ENCODE measurements at places on chromosomes 16 and 17.

GRCh38 chr17:7263801-7264078, 1.5 kb upstream of the CLDN7 start:
- DNase-seq, result no peak

GRCh38 chr17:57657211-57657610, 87.9 kb downstream of the CCDC182 start:
- no peak for DNase-seq

GRCh38 chr17:44607836-44608690, 48.2 kb upstream of the MEIOC start:
- peak; percentile 95 for DNase-seq

DNA sequence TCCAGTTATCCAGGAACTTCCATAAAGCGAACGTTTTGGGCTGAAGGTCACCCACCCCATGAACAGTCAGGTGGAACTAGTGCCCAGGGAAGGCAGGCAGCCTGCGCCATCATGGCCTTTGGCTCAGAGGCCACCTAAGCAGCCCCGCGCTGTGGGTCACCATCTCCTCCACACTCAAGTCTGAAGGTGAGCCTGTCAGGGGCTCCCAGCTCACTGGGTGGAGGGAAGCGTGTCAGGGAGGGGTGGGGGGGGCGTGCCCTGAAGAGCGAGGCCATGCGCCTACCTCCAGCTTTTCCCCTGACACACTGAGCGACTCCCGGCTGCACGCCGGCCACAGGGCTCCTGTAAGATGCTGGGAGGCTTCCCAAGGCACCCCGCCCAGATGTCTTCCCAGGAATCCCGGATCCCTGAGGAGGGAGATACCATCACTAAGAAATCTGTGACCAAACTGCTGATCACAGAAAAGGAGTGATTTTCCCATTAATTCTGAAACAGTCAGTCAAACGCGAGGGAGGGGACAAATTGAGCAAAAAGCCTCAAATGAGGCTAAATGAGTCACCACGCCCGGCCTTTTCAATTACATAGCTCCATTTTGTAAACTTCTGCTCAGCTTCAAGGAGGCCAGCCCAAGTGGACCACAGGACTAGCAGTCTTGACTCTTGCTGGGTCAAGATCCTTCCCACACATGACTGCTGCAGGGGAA, 26.5 kb upstream of the SLC25A19 start:
- DNase-seq, result no peak

- no peak for DNase-seq
Measured at GRCh38 chr17:82517230-82517865, 2.2 kb upstream of the FOXK2 start.

DNA sequence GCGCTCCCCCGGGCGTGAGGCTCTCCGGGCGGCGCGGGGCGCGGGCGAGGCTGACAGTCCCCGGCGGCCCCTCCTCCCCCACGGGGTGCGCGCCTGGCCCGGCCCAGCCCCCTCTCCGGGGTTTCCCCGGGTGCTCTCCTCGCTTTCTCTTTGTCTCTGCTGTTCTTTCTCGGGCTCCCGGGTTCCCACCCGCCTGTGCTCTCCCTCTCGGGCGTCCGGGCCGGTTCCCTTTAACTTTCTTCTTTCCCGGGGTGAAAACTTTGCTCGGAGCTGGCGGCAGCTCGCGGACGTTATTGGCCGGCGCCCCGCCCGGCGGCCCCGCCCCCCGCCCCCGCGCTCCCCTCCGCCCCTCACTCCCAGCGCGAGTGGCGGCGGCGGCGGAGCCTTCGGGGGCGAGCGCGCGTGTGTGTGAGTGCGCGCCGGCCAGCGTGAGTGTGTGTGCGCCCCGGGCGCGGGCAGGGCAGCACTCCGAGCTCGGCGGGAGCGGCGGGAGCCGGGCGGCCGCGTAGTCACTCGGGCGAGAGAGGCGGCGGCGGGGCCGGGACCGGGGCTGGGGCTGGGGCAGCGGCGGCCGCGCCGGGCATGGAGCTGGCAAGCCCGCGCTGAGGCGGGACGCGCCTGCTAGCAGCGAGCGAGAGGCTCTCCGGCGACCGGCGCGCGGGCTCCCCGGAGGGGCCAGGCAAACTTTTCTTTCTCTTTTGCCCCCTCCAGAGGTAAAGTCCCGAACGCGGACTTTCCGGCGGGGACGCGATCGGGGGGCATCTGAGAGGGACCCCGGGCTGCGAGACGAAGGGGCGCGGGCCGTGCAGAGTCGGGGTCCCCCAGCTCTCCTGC, at the start of gene NTN1:
Gene NTN1, plus strand, starts transcription at position 353 of the 834 bp plus-strand sequence. CDS start 864 bp downstream, outside the sequence.
- peak; percentile 51 for DNase-seq

- DNase-seq, result no peak
Measured at GRCh38 chr17:28528327-28529012, 22.3 kb downstream of the FOXN1 start.

DNA sequence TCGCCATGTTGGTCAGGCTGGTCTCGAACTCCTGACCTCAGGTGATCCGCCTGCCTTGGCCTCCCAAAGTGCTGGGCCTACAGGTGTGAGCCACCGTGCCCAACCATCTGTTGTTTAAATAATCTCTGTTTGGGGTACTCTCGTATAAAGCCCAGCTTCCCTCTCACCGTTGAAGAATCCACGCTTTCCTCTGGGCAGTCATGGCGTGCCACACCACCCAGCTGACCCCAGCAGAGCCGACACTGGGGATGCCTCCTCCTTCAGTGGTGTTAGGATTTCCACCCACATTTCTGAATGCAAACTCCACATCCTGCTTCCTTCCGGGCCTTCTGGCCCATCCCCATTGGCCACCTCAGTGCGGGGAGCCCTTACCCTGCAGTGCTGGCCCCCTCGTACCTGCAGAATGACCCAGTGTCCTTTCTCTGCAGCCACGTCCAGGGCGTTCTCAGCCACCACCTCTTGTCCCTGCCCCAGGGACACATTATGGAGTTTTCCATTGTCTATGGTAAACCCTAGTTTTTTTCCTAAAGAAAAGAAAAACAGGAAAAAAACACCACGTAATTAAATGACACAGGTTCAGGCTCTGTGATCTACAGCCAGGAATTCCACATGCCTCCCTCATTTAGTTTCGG, 60.4 kb downstream of the PGS1 start:
- DNase-seq, result no peak

DNA sequence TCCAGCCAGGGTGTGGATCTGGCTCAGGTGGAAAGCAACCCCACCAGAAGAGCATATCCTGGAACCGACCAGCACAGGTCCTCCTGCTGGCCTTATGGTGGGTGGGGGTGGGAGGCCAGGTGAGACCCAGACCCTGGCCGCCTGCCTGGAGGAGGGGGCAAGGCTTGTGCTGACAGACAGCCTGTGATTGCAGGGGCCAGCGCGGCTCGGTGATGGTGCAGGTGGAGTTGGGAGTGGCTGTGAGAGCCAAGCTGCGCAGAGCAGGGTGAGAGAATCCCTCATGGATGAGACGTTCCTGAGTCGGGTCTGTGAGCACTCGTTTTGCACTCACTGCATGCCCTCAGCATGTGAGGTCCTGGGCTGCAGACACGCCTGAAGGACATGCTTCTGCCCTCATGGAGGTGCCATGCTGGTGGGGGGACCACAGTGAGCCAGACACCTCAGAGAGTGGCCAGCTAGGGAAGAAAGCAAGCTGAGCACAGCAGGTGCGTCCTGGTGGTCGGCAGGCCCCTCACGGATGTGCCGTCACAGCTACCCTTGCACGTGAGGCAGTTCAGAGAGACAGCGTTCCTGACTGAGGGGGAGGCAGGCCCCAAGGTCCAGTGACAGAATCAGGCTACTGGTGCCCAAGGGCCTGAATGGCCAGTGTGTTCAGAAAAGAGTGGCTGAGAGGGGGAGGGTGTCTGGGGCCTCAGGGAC, 3.8 kb upstream of the KCNJ12 start:
- no peak for DNase-seq

DNA sequence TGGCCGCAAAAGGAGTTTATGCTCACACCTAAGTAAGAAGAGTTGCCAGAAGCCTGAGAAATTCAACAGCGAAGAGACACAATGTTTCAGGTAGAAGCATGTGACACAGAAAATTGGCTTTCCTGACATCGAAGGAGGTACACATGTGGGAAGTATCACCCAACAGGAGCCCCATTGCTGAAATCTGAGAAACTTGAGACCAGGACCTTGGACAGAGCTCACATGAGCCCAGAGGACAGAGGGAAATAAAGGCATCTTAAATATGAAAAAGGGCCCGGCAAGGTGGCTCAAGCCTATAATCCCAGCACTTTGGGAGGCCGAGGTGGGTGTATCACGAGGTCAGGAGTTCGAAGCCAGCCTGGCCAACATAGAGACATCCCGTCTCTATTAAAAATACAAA, 304.1 kb upstream of the C16orf82 start:
- DNase-seq, result no peak

- DNase-seq, result no peak
Measured at GRCh38 chr16:62370445-62370844, 334.2 kb upstream of the CDH8 start.

DNA sequence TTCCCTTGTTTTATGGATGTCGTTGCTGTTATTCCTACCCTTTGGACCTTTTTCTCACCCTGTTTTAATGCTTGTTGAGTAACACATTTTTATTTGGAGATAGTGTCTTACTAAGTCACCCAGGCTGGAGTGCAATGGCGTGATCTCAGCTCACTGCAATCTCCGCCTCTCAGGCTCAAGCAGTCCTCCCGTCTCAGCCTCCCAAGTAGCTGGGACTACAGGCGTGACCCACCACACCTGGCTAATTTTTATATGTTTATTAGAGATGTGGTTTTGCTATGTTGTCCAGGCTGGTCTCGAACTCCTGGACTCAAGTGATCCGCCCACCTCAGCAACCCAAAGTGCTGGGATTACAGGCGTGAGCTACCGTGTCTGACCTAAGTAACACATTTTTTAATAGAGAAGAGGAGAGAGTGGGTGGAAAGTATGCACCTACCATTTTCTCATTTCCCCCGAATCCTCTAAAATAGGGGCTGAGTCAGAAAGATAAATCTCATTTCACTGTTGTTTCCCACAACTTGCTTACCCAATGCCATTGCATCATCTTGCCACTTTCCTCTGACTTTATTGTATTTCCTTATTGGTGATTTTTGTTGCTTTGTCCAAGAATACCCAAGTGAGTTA, 7.0 kb downstream of the DHX40 start:
- no peak for DNase-seq

DNA sequence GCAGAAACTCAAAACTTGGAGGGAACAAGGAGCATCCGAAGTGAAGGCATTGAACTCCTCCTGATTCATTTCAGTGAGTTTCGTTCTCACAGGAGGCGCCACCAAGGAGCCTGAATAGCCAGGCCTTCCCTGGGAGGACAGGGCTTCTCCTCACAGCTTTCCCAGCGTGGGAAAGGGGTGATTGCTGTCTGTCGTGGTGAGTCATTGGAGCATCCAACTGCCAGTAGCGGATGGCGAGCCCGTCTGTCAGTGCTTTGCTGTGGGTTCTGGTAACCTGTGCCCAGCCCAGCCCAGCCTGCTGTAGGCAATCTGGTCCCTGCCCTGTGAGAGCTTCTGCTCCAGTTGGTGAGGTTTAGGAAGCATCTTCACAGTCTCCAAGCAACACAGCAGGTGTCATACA, 28.3 kb downstream of the PLCD3 start:
- DNase-seq, result no peak

DNA sequence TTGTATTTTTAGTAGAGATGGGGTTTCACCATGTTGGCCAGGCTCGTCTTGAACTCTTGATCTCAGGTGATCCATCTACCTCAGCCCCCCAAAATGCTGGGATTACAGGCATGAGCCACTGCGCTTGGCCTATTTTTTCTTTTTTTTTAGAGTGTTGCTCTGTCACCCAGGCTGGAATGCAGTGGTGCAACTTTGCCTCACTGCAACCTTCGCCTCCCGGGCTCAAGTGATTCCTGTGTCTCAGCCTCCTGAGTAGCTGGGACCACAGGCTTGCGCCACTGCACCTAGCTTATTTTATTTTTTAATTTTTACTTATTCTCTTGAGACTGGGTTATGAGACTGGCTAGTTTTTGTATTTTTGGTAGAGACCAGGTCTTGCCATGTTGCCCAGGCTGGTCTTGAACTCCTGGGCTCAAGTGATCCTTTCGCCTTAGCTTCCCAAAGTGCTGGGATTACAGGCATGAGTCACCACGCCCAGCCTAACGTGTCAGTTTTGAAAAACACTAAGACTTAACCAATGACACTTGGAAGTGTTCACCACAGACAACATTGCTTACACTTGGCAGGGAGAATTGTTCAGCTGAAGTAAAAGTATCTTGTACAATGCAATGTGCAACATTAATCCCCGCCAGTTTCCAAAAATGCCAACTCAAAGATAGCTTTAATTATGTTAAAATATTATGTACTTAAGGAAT, 26.9 kb downstream of the ATAD5 start:
- DNase-seq, result peak; percentile 4

DNA sequence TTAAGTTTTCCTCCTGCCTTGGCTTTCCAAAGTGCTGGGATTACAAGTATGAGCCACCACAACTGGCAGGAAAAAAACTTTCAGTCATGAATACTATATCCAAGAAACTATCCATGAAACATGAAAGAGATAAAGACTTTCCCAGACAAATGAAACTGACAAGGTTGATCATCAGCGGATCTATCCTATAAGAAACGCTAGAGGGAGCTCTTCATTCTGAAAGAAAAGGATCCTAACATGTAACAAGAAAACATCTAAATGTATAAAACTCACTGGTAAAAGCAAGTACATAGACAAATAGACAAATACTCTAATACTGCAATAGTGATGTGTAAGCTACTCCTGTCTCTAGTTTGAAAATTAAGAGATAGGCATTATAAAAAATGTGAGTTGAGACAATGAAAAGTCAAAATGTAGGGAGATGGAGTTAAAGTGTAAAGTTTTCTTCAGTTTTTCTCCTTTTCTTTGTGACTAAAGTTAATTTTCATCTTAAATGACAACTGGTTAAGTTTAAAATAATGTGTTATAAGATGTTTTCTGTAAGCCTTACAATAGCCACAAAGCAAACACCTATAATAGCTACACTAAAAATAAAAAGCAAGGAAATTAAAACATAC, 79.6 kb upstream of the TEKT1 start:
- peak; percentile 50 for DNase-seq

- no peak for DNase-seq
Measured at GRCh38 chr17:49390548-49391324, 23.9 kb downstream of the PHB1 start.

- DNase-seq, result no peak
Measured at GRCh38 chr17:4974115-4974670, 6.6 kb upstream of the SPAG7 start.

- peak; percentile 29 for DNase-seq
Measured at GRCh38 chr16:84503751-84504395, 586 bp downstream of the MEAK7 start.

GRCh38 chr17:17053446-17054379, 11.5 kb downstream of the MPRIP start:
- no peak for DNase-seq

GRCh38 chr17:77420804-77421629, 280.2 kb downstream of the SEC14L1 start:
- peak; percentile 93 for DNase-seq

- peak; percentile 84 for DNase-seq
Measured at GRCh38 chr16:81693041-81693743, 85.9 kb upstream of the PLCG2 start.

Measured in fibroblast of skin of scalp (primary cell).